8988T (cell line): ENCODE measurements at places on chromosomes 16 and 17.

DNA sequence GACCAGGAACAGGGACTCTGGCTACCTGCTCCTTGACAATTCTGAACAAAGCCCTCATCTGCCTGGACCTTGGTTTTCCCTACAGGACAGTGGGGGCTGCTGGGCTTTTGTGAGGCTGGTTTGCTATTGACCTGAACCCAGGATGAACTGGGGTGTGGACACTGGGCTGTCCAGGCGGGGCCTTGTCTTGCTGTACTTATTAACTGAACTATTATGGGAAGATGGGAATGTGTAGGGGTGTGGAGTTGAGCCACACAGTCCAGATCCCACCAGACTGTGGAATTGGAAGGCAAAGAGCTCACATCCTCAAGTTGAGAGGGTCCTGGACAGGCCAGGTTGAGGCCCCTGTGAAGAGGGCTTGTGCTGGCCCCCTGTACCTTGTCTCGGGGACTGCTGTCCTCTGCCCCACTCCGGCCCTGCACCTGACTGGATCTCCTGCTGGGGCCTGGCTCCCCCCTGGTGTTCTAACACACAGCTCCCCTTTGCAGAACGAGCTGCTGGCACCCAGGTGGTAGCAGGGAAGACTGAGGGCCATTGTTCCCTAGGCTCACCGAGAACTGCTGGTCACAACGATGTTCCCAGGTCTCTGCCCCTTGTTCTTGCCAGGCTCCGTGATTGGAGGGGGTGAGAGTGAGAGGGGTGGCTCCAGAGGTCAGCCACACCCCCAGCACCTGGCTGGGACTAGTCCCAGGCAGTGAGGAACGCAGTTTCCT lies 51.8 kb upstream of the CDC42EP4 start:
- no peak for DNase-seq

- no peak for DNase-seq
Measured at GRCh38 chr16:23330583-23331249, 28.6 kb downstream of the SCNN1B start.

- no peak for DNase-seq
Measured at GRCh38 chr16:50038286-50038685, 13.3 kb downstream of the CNEP1R1 start.

DNA sequence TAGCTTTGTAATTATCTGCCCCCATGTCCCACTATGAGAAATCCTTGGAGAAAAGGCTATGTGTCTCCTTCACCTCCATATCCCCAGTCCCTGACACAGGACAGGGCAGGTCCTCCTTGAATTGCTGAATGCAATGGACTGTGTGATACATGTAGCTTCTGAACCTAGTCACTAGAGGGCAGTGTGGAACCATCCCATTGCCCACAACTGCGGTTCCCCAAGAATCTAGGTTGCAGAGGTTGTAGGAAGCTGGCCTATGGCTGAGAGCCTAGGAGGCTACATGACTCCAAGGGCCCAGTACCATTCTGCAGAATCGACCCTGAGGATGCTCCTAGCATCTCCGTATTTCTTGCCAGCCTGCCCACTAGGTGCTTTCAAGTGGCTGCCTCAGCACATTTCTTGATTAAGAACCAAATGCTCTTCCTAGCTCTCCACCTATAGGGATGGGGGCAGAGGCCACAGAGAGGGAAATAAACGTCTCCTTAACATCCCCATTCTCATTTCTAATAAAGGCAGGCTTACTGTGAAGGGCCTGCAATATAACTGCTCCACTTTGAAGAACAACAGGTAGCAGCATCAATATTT lies 394.0 kb downstream of the CA10 start:
- DNase-seq: no peak

DNA sequence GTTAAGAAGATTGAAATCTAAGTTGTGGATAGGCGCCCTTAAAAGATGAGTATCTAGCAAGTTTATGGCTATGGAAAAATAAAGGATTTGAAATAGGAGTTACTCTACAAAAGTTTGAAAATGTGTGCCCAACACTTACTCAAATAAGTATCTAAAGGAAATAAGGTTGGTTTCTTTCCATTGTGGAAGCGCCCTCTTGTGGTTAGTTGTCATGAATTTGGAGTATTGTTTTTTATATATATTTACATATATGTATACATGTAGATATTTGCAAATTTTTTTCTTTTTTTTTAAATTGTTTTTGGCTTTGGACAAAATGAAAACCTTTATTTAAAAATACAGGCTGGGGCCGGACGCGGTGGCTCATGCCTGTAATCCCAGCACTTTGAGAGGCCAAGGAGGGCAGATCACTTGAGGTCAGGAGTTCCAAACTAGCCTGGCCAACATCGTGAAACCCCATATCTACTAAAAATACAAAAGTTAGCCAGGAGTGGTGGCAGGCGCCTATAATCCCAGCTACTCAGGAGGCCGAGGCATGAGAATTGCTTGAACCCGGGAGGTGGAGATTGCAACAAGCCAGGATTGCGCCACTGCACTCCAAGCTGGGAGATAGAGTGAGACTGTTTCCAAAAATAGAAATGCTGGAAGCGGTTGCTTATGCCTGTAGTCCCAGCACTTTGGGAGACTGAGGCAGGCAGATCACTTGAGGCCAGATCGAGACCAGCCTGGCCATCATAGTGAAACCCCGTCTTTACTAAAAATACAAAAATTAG lies 24.0 kb upstream of the VPS4A start:
- DNase-seq: no peak

- no peak for DNase-seq
Measured at GRCh38 chr16:50371936-50372595, 3.3 kb upstream of the BRD7 start.

DNA sequence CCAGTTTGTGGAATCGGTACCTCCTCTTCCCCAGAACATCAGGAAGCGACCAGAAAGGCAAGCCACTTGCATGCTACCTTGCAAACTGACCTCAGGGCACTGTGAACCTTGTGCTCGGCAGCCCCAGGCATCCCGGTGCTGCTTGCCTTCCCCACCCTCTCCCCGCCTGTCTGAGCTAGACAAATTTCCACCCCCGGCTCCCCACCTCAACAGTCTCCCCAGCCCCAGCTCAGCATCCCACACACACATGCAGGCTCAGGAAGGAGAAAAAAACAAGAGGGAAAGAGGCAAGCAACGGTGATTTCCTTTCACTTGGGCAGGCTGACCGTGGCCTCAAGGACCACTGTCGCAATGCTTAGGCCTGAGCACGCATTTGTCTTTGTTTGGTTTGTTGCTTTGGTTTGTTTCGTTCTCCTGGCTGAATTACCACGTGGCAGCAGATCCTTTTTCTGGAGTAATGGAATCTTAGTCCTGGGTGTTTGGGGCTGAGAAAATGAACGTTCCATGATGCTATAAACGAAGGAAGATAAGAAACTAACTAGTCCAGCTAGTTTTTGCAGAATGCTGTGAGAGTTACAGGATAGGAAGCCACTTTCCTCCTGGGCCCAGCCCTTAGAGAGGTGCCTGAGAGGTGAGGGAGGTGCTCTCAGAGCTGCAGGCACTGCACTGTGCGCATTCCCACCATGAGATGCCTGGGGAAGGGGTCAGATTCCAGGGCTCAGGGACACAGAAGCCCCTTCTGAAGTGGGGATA lies 27.9 kb downstream of the SDK2 start:
- DNase-seq: no peak

DNA sequence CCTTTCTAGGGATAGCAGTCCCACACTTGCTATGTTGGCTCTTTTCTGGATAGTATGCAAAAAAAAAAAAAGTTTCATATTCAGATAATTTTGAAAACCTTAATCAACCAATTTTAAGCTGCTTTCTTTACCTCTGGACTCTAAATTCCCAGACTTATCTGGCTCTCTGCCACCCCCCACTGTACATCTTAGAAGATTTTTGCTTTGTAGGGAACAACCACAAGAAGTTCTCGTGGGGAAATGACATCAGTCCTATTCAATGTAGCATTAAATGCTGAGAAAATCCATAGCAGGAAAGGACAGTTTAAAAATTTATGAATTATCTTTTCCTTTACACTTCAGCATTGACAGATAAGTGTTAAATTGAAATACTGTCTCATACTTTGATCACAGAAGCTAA lies 562.7 kb upstream of the HSBP1 start:
- DNase-seq: no peak

DNA sequence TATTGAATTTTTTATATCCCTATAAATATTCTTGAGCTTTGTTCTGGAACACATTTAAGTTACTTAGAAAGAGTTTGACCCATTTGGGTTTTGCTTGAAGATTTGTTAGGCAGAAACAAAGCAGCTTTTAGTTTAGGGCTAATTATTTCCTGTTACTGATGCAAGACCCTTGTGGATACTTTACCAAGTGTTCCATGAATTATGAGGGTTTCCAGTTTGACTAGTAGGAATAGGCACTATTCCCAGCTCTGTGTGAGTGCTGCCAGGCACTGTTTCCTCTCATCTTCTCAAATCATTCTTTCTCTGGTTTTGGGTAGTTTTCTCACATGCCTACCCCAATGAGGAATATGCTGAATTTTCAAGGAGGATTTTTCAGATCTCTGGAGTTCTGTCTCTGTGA lies 80.0 kb downstream of the SPACA3 start:
- no peak for DNase-seq

GRCh38 chr16:77679391-77679790 lies 42.9 kb upstream of the NUDT7 start:
- DNase-seq: no peak

GRCh38 chr17:8708025-8708461 lies 36.6 kb downstream of the CCDC42 start:
- DNase-seq: no peak

DNA sequence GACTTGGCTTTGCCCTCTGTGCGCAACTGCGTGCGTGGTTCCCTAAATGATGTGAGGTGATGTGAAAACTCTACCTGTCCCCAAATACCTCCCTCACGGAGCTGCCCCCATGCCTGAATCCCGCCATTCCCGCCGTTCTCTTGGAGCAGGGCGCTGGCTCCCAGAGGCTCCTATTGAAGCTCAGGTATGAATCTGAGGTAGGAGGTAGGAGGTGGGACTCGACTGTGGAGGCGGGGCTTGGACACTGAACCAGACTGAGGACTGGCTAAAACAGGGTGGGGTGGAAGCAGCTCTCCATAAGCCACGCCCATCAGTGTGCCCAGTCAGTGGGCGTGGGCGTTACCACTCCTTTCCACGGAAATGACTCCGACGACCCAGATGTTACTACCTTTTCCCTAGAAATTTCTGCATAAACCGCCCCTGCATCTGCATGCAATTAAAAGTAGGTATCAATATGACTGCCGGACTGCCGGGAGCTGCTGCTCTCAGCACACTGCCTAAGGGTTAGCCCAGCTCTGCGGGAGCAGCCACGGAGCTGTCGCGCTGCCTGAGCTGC lies 41.0 kb downstream of the FOXL1 start:
- peak; percentile 63 for DNase-seq

DNA sequence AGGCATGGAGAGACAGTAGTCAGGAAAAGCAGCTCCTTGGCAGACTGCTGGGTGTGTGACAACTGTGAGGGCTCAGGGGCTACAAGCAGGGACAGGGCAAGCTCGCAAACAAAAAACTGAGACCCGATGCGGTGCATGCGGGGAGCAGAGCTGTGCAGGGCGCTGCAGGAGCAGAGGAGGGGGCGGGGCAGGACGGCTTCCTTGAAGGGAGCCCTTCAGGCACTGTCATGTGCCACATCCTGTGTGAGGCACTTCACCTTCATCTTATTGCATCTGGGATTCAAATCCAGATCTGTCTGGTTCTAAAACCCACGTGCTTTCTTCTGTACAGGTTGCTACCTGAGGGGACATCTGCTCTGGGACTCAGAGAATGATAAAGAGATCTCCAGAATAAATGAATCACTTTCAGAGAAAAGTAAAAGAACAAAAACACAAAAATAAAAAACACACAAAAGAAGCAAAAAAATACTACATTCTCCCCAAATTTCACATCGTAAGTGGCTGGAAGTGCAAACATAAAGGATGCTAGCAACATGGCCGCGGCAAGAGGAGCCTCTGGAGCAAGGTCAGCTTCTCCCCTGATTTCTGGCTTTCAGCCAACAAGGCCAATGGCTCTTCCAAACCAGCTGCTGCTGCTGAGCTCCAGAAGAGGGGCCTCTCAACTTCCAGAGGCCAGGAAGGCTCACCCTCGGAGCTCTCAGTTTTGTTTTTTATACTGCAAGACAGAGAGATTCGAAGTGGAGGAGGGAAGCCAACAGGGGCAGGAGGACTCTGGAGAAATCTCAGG lies 14.2 kb downstream of the LYRM9 start:
- DNase-seq: no peak

- no peak for DNase-seq
Measured at GRCh38 chr17:9279893-9280292, 258.6 kb downstream of the NTN1 start.

- no peak for DNase-seq
Measured at GRCh38 chr17:44351961-44352827, 7.1 kb downstream of the GRN start.

- DNase-seq: no peak
Measured at GRCh38 chr17:9880582-9880999, 24.5 kb downstream of the RCVRN start.

- DNase-seq: no peak
Measured at GRCh38 chr16:56316545-56316944, 108.8 kb downstream of the AMFR start.

- no peak for DNase-seq
Measured at GRCh38 chr16:24140730-24141129, 115.4 kb upstream of the CACNG3 start.

GRCh38 chr17:33874617-33875060 lies 380.4 kb upstream of the CCL2 start:
- DNase-seq: no peak

DNA sequence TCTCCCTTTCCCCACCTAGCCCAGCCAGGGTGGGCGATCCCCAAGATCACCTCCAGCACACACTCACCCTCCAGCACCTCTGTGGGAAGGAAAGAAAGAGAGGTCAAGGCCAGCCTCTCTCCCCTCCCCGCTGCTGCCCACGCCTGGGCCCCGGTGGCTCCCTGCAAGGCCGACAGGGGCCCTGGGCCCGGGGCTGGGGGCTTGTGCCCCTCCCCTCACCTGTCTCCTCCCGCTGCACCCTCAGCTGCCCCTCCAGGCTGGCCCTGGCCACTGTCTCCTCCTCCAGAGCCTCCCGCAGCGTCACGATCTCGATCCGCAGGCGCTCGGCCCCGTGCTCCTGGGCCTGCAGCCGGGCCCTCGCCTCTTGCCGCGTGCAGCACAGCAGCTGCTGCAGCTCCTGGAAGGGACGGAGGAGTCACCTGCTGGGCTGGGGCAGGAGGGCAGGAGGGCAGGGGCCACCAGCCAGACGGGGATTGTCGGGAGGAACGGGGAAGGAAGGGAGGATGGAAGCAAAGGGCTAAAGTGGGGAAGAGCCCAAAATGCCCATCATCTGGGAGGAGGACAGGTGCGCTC lies 19.2 kb downstream of the RABEP2 start:
- no peak for DNase-seq

DNA sequence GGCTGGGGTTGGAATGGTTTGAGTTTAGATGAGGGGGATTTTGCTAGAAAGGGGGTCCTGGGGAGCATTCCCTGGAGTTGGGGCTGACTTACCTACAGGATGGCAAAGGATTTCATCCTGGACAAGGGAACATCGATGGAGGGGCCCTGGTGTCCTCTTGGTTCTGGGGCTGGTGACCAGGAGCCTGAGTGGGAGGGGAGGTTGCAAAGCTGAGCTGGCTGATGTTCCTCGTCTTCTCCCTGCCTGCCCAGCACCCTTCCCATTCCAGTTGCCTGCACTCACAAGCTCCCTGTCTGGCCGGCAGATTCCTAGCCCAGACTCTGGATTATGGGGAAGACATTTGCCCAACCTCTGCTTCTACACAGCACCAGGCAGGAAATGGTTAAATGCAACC lies 37.2 kb downstream of the ITGAE start:
- DNase-seq: no peak
